ENCODE measurements at places on chromosomes 2 and 18. TPM values are rescaled to one million over a fixed set of nuclear protein-coding genes. Genes with fewer than 3 reads are reported as not detected.

GRCh38 chr18:22490429-22490846, 72.7 kb upstream of the CTAGE1 start:
- peak overlapping the region; percentile 97 for H3K27ac ChIP-seq
- H3K36me3 ChIP-seq = no peaks in the 10 kb centered on the region
- peaks cover 58% of the 10 kb centered on the region for H3K4me1 ChIP-seq

- peaks cover under 1% of the 10 kb centered on the region for H3K27me3 ChIP-seq
- no peaks in the 10 kb centered on the region for H3K4me1 ChIP-seq
- H3K27ac ChIP-seq = no peak overlapping the region
- DNase-seq = no peak
These were observed 10.4 kb downstream of the ALK start for GRCh38 chr2:29910960-29911359.

The TLX2 gene
- 5.0 TPM for polyA plus RNA-seq

DNA sequence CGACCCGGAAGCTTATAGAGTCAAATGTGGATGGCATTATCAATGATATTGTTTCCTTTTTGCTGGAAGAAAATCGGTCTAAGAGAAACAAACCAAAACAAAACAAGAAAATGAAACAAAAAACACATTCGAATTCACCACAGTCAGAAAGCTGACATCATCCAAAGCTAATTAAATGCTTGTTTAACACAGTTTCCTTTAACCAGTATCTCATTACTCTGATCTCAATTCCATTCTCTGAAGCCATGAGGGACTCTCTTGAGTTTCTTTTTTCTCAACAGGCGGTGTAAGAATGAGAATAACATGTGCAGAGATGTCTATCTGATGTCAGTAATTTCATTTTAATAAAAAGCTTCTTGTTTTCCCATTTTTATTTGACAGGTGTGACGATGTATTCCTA, 1448.3 kb upstream of the DDX18 start:
- no peaks in the 10 kb centered on the region for H3K27me3 ChIP-seq
- no peak for DNase-seq
- H3K4me1 ChIP-seq = no peaks in the 10 kb centered on the region
- no peaks in the 10 kb centered on the region for H3K36me3 ChIP-seq
- no peak overlapping the region for H3K4me3 ChIP-seq
- no peak overlapping the region for H3K27ac ChIP-seq

- DNase-seq = peak; percentile 12
- no peak overlapping the region for H3K27ac ChIP-seq
- no peak overlapping the region for H3K4me3 ChIP-seq
- H3K36me3 ChIP-seq = no peaks in the 10 kb centered on the region
- no peaks in the 10 kb centered on the region for H3K4me1 ChIP-seq
- H3K27me3 ChIP-seq = no peaks in the 10 kb centered on the region
These were observed 202.2 kb downstream of the TRIB2 start for GRCh38 chr2:12918835-12919445.

All from large intestine (tissue), 12 donors.